Common myeloid progenitor, CD34-positive (primary cell): ENCODE measurements at places on chromosomes 12 and 14.

- peak; percentile 31 for DNase-seq
Observed at GRCh38 chr14:106681568-106681967, 1155.2 kb downstream of the TMEM121 start.

DNA sequence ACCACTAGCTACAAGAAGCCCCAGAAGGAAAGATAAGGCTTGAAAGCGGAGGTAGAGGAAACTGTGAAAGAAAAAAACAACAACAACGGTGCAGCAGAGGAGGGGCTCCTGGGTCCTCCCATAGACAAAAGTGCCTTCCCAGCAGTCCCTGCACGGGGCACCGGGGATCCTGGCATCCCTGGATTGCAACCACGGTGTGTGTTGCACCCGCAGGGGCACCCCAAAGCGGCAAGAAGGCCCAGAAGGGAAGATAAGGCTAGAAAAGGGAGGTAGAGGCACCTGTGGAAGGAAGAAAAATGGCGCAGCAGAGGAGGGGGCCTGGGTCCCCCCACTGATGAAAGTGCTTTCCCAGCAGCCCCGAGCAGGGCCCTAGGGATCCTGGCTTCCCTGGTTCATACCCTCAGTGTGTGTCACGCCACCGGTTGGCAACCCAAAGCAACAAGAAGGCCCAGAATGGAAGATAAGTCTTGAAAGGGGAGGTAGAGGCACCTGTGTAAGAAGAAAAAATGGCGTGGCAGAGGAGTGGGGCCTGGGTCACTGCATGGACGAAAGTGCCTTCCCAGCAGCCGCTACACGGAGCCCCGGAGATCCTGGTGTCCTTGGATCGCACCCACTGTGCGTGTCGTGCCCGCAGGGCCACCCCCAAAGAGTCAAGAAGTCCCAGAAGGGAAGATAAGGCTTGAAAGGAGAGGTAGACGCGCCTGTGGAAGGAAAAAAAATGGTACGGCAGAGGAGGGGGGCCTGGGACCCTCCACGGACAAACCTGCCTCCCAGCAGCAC, 281.0 kb downstream of the ALG10 start:
- DNase-seq = no peak

DNA sequence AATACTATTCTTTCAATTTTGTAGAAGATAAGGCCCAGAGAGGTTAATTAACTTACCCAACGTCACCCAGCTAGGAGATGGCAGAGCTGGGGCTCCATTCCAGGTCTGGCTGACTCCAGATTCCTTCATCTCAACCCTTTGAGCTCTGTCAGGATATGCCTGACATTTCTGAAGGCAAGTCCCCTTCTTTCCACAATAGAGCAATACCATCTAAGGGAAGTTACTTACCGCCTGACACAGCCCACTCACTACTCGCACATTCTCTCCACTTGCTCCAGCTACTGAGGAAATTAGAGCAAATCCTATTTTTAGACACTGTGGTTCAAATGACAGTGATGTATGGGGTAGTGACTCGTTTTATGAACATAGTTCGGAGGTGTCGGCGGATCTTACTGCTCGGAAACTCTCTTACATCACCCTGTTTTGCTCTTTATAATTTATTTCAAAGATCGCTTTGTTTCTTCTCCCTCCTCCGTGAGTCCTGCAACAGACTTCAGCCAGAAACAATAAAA, 2.0 kb upstream of the WSCD2 start:
- peak; percentile 19 for DNase-seq

DNA sequence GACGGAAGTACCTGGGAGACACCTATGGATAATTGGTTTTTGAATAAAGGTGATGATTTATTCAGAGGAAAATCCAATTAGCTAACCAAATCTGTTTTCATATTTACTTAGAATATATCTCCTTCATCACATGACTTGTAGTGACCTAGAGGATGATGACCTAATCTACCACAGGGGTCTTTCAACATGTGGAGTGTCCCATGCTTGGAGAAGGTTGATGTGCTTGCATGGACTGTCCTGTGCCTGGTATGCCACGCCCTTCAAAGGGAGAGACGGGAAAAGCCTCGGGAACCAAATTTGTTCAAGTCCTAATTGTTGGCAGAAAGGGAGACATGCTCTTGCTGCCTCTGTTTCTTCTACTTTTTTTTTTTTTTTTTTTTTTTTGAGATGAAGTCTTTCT, 11.8 kb upstream of the PAPLN start:
- no peak for DNase-seq

- no peak for DNase-seq
Observed at GRCh38 chr12:68805592-68806120, 2.3 kb upstream of the MDM2 start.

GRCh38 chr12:10165421-10165820, 6.5 kb downstream of the OLR1 start:
- no peak for DNase-seq

DNA sequence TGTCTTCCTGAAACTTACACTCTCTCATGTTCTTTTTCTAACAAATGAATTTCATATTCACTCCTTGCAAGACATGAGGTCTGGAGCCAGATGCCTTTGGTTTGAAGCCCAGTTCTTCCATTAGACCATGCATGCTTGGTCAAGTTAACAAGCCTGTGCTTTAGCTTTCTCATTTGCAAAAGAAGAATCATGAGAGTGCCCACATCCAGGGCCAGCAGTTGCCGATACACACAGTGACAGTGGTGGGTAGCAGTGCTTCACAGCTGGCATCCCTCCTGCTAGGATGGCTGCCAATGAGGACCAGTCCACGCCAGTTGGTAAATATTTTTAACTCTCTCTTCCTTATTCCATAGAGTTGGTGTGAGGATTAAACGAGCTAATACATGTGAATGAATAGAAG, 163.1 kb downstream of the PHLDA1 start:
- no peak for DNase-seq

- no peak for DNase-seq
Observed at GRCh38 chr12:42828836-42829235, 239.3 kb upstream of the PRICKLE1 start.

GRCh38 chr12:49819786-49820185, 8.4 kb downstream of the NCKAP5L start:
- no peak for DNase-seq

GRCh38 chr12:45421736-45422135, 205.8 kb downstream of the ANO6 start:
- DNase-seq = no peak

GRCh38 chr12:124939421-124940142, 25.1 kb upstream of the UBC start:
- peak; percentile 94 for DNase-seq

GRCh38 chr12:116624516-116624915, 65.3 kb downstream of the MAP1LC3B2 start:
- DNase-seq = no peak

DNA sequence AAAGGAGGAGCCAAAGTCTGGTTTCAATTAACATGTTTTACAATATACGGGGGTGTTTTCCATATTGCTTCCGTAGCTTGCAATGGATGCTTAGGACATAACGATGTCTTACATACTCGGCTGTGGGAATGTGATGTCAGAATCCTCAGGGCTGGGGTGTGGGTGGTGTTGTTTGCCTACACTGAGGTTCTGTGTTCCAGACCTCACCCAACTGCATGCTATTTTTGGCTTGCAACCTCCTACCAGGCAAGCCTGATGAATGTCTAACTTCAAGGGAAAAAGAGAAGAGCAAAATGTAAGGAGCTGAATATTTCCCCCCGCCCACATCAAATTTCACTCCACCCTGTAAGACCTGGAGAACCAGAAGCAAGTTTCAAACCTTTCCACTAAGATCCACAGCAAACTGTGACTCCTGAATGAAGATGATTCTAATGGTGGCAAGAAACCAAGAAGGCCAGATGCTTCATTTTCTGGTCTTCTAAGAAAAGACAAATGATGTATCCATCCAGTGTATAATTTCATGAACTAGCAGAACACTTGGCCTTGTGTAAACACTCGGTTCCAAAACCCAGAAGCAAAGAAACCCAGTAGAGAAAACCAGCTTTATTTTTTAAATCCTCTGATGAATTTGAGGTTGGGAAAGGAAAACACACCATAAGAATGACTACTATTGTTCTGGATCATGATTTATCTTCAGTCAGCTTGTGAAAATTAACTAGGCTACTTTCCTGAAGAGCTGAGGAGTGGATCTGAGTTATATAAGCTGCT, 227.9 kb downstream of the DACT1 start:
- no peak for DNase-seq

DNA sequence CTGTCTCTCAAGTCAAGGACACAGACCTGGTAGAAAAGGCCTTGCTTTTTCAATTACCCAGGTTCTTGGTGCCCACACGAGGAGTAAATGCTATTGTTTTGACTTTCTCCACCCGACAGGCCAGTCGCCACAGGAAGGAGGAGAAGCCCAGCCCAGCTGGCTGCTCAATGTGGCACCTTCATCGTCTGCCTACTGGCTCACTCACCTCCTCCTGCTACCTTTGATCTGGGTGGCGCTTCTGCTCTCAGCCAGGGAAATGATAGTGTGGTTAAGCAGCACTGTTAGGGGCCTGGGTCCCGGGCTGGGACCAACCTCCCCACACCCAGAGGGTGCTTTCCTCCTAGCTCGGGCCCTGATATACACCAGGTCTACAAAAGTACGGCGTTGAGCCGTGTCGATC, 75.0 kb upstream of the FZD10 start:
- no peak for DNase-seq

- DNase-seq = no peak
Observed at GRCh38 chr14:31854508-31855075, 222.5 kb upstream of the ARHGAP5 start.

DNA sequence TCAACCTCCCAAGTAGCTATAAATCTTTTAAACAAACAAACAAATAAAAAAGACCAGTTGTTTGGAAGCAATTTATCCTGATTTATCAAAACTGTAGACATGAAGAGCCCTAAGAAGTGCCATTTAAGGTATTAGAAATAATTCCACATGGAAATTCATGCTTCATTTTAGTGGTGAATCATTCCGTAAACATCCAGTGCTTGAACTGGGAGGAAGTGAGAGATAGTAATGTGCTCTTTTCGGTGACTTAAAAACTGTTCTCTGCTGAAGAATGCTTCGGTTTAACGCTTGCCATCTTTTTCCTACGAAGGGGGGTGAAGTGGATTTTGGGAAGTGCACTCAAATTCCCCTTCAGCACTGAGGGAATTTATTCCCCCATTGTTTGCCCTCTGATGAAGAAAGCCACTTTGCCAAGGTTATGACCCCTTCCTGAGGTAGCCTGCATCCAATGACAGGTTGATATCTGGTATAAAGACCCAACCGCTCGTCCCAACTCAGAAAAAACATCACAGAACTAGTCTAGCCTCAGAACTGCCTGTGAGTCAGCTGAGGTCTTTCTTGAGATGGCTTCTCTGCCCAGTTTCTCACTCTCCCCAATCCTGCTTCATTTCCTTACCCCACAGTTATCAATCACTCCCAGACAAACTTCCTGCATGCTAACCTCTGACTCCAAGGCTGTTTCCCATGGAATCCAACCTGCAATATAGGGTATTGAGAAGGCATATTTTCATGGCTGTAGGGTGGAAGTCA, 244.1 kb downstream of the AEBP2 start:
- no peak for DNase-seq

GRCh38 chr14:66975251-66975650, 214.0 kb upstream of the GARIN2 start:
- no peak for DNase-seq

GRCh38 chr12:3097186-3097804, 20.1 kb downstream of the TSPAN9 start:
- peak; percentile 52 for DNase-seq

GRCh38 chr12:47164724-47165439, 85.1 kb upstream of the AMIGO2 start:
- DNase-seq = no peak

DNA sequence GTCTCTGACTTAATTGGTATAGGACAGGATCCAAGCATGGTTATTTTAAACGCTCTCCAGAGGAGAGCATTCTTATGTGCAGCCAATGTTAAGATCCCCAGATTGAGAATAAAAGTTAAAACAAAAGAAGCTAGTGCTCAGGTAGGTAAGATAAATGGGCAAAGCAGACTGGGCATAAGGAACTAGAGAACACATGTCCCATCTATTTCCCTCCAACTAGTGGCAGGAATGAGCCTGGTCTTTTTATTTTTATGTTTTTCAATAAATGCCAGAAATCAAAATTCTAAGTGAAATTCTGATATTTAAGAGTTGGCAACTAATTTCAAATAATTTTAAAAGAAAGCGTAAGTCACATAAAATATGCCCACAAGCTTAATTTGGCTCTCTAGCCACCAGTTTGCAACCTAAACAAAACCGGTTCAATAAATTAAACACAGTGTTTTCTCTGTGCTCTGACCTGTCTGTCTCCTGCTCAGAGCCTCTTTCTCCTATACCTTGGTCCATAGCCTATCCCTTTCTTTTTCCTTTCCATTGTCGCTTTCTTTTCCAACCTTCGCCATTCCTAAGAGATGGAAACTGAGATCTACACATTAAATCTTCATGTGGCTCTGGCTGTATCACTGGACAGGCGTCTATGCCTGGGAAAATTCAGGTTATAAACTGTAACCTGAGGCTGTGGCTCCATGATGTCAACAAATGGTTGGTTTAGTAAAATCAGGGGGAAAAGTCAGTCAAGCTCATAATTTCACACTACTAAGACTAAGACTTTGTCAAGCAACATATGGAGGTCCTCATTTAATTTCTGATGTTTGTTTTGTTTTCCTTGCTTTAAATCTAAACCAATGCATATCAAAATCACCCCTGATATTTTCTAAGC, 5.5 kb downstream of the SLC38A1 start:
- DNase-seq = no peak

GRCh38 chr14:25003537-25003936, 46.4 kb downstream of the STXBP6 start:
- no peak for DNase-seq

GRCh38 chr12:32080435-32080834, 26.2 kb upstream of the BICD1 start:
- no peak for DNase-seq

- DNase-seq = peak; percentile 74
Observed at GRCh38 chr14:58752771-58753201, 115.0 kb downstream of the DACT1 start.

DNA sequence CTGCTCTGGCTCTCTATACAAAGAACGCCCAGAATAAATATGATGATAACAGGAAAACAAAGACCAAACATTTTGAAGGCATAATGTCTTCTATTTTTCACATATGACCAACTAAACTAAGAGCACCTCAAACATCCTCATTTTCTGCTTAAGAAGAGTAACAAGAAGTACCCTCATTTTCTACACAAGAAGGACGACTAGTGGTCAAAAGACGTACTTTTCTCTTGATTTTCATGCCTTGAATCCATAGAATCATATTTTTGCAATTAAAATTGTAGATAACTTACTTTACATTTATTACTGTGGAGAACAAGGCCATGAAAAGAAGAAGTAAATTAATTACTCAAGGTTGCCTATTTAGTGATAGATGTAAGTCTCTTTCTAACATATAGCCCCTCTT, 358.6 kb downstream of the DUSP6 start:
- peak; percentile 59 for DNase-seq

GRCh38 chr14:35355981-35356841, 48.3 kb downstream of the NFKBIA start:
- DNase-seq = no peak
